Fibroblast of skin of back (primary cell): ENCODE measurements at places on chromosomes 5 and 9.
A peak's percentile ranks its signal among the peaks of the same experiment; 100 is the strongest.

DNA sequence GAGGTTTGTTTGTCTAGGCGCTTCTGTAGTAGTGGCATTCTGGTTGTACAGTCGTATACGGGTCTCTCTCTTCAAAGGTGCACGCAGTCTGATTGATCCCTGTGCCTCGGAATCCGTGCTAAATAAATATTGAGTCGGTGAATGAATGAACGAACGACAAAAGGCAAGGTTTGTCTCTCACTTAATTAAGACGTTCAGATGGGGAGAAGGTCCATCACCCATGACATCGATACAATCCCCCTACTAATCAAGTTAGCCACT, 500 bp upstream of the CREBRF start:
- DNase-seq = no peak

DNA sequence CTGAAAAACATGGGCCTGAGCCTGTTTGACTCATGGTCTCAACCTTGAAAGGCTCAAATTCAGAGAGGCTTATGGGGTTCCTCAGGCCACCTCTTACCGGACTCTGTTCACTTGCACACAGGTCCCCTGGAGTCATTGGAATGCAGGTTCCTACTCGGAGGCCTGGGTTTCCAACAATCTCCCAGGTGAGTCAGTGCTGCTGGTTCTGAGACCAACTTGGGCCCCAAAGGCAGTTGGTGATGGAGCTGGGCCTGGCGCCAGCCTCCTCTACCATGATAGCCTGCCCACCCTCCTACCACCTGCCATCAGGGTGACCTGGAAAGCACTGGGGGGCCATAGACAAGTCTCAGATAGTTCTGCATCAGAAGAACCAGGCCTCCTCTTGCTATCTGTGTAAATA, 188.4 kb downstream of the RGS3 start:
- no peak for DNase-seq

DNA sequence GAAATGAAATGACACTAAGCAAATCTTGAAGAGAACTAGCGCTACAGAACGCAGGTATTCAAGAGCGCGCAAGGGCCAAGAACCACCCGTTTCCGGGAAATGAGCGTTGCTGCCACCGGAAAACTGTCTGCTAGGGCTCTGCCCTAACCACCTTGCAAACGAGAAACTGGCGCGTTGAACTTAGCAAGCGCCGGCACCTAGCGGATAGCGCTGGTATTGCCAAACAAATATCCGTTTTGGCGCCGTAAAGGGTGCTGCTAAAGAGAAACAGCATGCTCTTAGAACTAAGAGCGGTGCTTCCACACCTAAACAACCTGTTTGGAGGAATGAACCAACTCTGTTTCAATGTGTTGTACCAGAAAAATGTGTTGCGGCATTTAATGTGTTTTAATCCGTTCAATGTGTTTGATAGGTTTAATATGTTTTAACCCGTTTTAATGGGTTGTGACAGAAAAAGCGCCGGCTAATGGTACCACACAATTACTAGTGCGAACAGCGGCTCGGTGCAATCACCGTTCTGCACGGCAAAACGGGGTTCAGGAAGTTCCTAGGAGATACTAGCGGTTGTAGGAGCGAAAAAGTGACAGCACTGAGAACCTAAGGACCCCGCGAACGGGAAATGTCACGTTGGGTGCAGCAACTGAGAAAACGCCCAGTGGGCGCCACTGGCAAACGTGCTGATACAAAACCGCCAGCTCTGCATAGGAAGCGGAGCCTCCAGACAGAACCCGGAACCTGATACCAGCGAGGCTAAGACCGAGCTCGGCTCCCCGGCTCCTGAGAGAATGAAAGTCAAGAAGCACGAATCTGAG, at the start of gene ANXA2R:
TSS of gene ANXA2R (minus strand) at position 33 of the 812 bp plus-strand sequence. CDS start 273 bp downstream, outside the sequence.
- DNase-seq = peak; percentile 95

GRCh38 chr5:168447808-168448207, 38.5 kb upstream of the RARS1 start:
- DNase-seq = no peak

DNA sequence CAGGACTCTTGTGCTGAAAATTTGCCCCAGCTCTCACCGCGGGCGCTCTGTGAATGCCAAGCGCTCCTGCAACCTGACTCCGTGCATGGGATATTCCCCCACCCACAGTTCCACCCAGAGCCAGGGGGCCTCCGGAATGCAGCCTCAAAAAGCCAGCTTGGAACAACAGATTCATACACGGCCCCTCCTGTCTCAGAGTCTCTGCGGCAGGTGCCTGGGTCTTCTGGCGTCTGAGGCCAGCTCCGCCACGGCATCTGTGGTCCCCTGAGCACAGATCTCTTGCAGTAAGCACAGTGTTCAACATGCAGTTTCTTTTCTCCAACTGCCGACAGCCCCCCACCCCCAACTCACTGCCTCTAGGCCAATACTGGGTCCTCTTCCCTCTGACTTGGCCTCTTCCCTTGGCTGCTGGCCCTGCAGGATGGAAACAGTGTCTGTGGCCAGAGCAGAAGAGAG, 355.7 kb upstream of the IRX2 start:
- DNase-seq = no peak

- no peak for DNase-seq
These were observed 154.4 kb downstream of the DEPDC1B start for GRCh38 chr5:60545551-60545950.
